ENCODE measurements at places on chromosomes 13 and 19.

GRCh38 chr13:25632166-25632888 lies 260.6 kb downstream of the ATP8A2 start:
- DNase-seq: no peak

DNA sequence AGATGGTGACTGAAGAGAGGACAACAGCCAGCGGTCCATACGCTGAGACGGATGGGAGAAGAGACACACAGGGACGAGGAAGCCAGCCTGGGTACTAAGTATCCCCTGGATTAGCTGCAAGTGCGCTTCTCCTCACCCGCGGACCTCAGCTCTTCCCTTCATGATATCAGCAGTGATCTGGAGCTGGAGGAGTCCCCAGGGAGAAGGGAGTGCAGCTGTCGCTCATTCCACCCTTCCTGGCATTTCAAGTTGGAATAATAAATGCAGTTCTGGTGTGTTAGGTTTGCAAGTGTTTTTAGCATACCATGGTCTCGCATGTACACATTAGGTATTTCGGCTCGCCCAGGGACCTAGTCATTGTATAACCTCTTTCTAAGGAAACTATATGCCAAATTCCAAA lies 88.5 kb upstream of the C1QTNF9B start:
- DNase-seq: no peak

- peak; percentile 81 for DNase-seq
Measured at GRCh38 chr19:18401580-18402112, 4.2 kb upstream of the LRRC25 start.

GRCh38 chr13:59358014-59358413 lies 805.7 kb downstream of the DIAPH3 start:
- DNase-seq: no peak

GRCh38 chr19:42655748-42656147 lies 61.0 kb upstream of the CEACAM8 start:
- no peak for DNase-seq

DNA sequence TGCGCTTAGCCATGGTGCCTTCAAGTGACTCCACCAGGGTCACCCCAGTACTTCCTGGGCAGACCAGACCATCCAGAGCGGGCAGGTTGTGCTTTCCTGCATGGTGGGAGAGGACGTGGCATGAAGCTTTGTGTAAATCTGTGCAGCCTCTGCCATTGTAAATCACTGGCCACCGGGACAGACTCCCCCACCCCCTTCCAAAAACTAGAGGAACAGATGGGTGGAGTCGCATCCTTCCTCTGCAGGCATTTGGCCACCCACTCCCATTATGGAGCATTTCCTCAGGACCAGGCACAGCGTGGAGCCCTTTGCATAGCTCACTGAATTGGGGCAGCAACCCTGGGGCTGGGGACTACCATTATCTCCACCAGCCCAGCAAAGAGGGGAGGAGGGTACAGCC lies 8.2 kb downstream of the BCKDHA start:
- DNase-seq: no peak

- peak; percentile 98 for DNase-seq
Measured at GRCh38 chr19:14375055-14375581, 6.1 kb upstream of the ADGRE5 start.

DNA sequence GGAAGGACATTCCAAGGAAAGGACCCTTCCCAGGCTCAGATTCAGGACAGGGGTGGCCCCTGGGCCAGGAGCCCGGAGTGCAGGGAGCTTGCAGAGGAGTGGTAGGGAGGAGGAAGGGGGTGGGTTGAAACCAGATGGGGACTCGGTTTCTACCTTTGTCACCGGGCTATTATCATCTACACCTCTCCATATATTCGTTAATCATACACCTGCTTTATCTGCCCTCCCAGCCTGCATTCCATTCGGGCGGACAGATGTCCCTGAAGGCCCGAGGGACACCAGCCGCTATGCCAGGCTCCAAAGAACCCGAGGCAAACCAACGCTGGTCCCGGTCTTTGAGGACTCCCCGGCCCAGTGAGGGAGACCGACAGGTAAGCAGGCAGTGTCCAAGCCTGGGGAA lies 15.5 kb upstream of the MYH14 start:
- DNase-seq: no peak

GRCh38 chr19:53432088-53432661 lies 391 bp downstream of the ZNF761 start:
- no peak for DNase-seq

DNA sequence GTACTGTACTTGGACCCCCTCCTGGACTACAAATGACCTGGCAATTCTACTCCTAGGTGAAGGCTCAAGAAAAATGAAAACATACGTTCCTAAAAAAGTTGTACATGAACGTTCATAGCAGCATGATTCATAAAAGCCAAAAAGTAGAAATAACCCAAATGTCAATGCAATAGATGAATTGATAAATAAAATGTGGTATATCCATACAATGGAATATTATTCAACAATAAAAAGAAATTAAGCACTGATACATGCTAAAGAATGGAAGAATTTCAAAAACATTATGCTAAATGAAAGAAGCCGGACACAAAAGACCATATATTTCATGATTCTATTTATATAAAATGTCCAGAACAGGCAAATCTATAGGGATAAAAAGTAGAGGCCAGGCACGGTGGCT lies 9.5 kb downstream of the ZNF432 start:
- DNase-seq: no peak

DNA sequence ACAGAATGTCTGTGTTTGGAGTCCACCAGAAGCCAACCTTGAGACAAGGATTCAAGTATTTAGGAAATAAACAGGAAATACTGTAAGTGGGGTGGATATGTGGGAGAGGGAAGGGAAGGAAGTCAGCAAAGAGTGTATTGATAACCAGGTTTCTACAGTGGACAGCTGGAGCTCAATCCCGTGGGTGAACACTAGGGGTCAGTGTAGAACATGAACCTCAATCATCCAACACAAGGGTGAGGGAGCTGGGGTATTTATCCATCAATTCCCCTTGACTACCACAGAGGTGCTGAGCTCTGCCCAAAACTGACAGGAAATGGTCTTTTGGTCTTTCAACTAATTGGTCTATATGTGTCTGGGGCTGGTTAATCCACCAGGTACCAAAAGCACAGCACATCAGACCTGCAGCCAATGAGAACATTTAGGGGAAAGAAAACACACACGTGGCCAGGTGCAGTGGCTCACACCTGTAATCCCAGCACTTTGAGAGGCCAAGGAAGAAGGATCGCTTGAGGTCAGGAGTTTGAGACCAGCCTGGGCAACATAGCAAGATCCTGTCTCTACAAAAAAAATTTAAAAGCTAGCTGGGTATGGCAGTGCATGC lies 5.6 kb upstream of the SYDE1 start:
- DNase-seq: peak; percentile 32

DNA sequence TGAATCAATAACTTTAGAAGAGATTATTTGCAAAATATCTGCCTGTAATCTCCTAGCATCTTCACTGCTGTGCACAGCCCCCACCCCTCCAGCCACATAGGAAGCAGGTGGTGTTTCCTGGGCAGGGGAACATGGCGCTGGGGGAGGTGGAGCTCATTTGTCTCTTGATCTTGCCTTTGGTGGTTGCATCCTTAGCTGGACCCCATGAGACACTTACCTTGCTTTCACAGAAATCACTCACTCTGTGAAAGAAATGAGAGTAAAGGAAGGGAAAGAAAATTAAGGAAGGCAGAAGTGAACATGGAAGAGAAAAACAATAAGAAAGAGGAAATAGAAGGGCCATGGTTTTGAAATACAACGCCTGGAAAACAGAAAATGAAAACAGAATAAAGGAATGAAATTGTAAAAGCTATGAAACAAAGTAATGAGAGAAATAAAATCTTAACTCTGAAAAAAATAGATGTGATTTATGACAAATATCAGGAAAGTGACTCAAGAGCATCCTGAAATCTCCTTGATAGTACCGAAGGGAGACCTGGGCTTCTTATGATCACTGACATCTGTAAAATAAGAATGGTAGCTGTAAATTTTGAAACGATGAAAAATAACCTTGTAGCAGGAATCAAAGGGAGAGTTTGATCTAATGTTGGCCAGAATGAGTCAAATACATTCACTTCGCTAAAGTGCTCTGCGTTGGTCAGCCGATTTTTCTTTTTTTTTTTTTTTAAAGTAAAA lies 17.2 kb upstream of the RNASEH2B start:
- peak; percentile 41 for DNase-seq

GRCh38 chr19:49133621-49134454 lies 14.5 kb downstream of the PPFIA3 start:
- peak; percentile 39 for DNase-seq

DNA sequence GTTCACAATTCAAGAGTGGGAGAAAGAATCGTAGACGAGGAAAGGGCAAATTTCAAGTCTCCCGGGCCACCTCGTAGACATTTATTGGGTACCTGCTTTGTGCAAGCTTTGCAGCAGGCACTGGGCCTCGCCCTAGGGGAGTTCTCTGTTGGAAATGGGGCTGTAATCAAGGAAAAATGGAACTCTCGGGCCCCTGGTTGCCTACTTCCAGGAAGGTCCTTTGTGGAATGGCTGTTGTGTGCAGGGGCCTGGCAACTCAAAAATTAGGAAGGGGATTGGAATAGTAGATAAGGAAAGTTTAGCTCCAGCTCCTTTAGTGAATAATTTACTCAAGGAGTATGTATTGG lies 612 bp downstream of the ZNF526 start:
- DNase-seq: no peak

DNA sequence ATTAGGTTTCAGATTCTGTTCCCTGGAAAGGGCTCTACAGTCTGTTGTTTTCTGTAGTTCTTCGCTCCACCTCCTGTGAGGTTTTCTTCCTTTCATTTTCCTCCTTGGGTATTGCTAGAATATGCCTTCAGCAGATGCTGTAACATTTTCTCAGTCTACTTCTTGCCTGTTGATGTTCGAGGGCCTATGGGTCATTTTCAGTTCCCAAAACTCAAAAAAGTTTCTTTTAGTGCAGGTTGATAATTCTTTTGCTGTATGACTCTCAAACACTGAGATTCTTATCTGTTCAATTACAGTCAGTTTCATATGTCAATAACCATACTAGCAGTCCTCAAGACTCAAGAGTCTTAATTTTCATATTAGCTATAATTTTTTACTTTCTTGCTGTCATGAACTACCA lies 268.3 kb downstream of the RFC3 start:
- no peak for DNase-seq

- DNase-seq: no peak
Measured at GRCh38 chr13:67013709-67014108, 216.4 kb downstream of the PCDH9 start.

DNA sequence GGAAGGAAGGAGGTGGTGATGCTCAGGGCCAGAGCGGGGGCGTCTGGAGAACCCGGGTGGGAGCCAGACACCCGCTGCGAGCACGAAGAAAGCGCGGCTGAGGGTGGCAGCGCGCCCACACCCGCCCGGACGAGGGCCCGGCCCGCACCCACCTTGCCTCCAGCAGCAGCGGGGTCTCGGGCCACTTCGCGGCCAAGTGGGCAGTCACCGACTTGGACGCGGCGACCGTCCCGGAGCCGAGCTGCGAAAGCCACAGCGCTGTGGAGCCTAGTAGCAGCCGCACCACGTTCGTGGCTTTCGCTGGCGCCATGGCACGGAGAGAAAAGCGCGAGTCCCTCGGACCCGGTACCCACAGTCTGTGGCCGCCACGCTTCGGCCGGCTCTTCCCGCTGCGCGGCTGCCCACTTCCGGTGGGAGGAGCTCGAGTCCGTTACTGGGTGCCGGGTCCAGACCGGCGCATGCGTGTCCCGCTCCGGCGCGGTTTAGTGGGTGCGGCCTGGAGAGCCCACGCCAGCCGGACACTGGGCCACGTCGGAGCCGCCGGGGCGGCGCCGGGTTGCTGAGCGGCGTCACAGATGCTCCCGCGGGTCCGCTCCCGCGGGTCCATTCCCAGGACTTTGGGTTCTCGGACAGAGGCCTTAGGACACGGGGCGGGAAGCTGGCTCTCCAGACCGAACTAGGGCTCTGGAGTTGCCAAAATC lies at the start of gene UGGT2:
Gene UGGT2, minus strand, starts transcription at position 399 of the 701 bp plus-strand sequence. Its CDS starts 89 bp downstream, at position 310.
- peak; percentile 76 for DNase-seq

- DNase-seq: no peak
Measured at GRCh38 chr19:33705860-33706259, 84.1 kb downstream of the CHST8 start.

DNA sequence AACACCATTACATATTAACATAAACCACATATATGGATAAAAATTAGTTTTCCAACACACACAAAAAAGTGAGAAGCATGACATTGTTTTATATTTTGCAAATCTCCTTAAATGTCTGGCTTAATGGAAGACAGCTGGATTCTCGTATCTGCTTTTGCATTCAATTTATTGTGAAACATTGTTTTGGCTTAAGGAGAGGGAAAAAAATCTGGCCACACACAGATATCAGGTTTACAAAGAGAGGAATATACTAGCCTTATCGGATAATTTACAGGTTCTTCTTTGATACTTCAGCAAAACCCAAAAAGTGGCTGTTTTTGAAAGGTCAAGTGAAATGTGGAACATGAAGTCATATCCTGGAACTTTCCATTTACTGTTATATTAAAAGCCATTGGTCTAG lies 523.5 kb upstream of the ARGLU1 start:
- no peak for DNase-seq

- DNase-seq: no peak
Measured at GRCh38 chr13:24834902-24835510, 71.0 kb downstream of the RNF17 start.

DNA sequence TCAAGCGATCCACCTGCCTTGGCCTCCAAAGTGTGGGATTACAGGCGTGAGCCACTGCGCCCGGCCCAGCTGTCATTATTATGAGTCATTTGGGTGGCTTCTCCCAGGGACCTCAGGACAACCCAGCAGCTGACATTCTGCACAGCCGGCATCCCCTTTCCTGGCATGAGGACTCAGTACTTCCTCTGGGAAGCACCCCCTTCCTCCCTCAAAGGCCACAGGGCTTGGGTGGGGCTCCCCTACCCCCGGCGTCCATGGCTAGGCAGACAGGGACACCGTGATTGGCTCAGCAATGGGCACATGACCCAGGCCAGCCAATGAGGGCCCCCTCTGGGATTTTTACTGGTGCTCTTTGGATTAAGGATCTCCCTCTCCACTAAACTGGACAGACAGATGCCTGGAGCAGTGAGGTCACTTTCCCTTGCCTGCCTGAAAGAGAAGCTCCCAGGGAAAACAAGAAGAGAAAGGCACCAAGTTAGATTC lies 6.0 kb downstream of the KANK2 start:
- peak; percentile 37 for DNase-seq

GRCh38 chr19:18419699-18420460 lies 682 bp downstream of the SSBP4 start:
- DNase-seq: peak; percentile 43

- DNase-seq: no peak
Measured at GRCh38 chr13:107900775-107901174, 314.6 kb downstream of the LIG4 start.

- no peak for DNase-seq
Measured at GRCh38 chr19:15452111-15453047, 2.6 kb upstream of the WIZ start.

GRCh38 chr19:8334458-8335342 lies 8.4 kb downstream of the KANK3 start:
- peak; percentile 39 for DNase-seq

DNA sequence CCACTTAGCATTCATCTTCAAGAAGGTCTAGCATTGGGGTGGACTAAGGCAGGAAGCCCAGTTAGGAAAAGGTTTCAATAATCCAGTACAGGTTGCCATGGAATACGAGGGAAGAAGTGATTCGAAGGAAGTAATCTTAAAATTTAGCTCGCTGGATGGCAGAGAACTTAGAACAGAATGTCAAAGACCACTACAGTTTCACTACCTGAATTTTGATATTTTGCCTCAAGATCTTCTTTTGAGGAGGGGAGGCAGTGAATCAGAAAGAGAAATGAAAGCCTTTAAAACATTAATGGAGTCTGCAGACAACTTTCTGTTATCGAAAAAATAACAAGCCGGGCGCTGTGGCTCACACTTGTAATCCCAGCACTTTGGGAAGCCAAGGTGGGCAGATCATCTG lies 7.0 kb upstream of the RAB8A start:
- DNase-seq: no peak

- DNase-seq: peak; percentile 92
Measured at GRCh38 chr19:29671393-29672160, 6.3 kb downstream of the PLEKHF1 start.

GRCh38 chr13:51291341-51291740 lies 48.1 kb upstream of the SERPINE3 start:
- DNase-seq: no peak
